ENCODE measurements at places on chromosomes 1 and 21.

DNA sequence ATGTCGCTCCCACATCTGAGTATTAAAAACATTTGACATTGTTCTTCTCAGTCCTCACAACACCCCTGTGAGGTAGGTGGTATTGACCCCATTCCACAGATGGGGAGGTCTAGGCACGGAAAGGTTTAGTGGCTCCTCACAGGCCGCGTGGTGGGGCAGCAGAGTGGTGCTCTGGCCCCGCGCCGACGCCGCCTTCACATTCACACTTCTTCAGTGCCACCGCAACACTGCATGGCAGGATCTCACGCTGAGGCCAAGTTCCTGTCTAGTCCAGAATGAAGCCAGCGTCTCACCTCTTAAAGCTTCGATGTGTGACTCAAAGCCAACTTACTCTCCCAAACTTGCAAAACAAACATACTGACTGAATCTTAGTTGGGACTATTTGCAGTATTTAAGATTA lies 12.1 kb downstream of the ICMT start:
- no peak for DNase-seq

DNA sequence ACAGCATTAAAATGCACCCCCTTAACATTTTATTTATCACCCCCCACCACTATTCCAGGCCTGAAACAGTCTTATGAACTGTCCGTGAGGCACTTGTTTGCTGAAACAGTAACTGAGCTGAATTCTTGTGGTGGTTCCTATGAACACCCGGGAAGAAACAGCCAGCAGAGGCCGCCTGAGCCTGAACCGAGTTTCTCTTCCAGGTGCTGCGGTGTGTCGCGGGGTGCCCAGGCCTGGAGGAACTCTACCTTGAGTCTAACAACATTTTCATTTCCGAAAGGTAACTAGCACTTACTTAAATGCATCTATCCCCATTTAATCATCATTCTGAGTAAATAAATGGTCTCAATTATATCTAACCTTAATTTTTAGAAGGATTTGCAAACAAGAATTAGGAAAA lies 66.8 kb downstream of the TBCE start:
- DNase-seq: no peak

DNA sequence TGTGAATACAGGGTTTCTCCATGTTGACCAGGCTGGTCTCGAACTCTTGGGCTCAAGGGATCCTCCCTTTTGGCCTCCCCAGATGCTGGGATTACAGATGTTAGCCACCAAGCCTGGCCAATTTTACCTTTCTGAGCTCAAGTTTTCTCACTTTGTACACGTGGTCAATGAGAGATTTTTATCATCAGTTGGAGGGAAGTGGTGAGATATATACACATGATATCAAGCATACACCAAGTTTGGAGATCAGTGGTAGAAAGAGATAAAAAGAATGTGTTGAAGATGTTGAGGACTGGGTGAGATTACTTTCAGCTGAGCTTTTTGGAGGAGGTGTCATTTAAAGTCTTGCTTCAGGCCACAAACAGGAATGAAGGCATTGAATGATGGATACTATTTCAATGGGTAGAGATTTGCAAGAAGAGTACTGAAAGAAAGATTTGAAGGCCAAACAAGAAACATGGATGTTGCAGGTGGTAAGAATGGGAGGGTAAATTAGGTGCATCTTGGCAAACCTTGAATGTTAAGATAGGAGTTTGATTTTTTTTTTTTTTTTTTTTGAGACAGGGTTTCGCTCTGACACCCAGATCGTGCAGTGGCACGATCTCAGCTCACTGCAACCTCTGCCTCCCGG lies 3.0 kb upstream of the SESN2 start:
- DNase-seq: no peak

- DNase-seq: no peak
These were observed 9.8 kb upstream of the IFNAR2 start for GRCh38 chr21:33219954-33220353.

- no peak for DNase-seq
These were observed 144.6 kb downstream of the MAGI3 start for GRCh38 chr1:113534875-113535274.

DNA sequence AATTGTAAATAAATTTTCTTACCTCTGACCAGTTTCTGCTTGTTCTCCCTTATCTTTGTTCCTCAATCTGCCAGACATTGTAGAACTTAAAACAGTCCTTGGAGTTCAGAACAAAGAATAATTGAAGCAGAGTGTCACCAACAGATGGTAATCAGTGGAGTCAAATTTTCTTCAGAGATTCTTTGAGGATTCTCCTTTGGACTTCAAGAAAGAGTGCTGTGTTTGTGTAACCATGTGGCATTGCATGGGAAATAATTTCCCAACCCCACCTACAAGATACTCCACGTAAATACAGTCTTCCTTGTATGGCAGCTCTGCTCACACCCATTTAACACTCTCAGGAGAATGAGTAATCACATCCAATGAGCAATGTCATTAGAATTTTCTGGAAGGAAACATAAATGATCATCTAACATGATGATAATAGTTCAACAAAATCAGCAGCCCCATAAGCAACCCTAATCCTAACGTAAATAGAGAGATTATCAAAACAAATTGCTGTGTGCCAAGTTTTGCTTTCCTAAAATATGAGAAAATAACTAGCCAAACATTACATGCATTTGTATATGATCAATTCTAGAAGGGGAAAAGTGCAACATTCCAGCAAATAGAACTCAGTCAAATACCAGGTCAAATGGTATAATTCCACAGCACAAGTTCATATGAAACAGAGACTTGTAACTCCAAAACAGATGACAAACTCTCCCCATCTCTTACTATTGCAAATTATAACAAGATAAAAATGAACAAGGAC lies 6.9 kb upstream of the DENND1B start:
- DNase-seq: no peak

DNA sequence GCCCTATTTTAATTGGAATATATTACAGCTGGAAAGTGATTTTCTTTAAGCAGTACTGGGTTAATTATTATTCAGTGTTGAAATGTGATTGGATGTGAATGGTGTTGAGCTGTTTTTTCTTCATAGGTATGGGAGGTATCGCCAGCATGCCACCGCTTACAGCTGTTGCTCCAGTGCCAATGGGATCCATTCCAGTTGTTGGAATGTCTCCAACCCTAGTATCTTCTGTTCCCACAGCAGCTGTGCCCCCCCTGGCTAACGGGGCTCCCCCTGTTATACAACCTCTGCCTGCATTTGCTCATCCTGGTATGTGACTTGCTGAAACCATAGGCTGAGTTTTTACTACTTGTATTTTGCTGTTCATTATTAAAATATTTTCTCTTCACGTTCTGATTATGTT lies 107.7 kb downstream of the ITSN1 start:
- no peak for DNase-seq

GRCh38 chr1:162696286-162696862 lies 64.1 kb downstream of the DDR2 start:
- no peak for DNase-seq

- peak; percentile 86 for DNase-seq
These were observed 127.4 kb upstream of the DPYD start for GRCh38 chr1:98048244-98048643.

DNA sequence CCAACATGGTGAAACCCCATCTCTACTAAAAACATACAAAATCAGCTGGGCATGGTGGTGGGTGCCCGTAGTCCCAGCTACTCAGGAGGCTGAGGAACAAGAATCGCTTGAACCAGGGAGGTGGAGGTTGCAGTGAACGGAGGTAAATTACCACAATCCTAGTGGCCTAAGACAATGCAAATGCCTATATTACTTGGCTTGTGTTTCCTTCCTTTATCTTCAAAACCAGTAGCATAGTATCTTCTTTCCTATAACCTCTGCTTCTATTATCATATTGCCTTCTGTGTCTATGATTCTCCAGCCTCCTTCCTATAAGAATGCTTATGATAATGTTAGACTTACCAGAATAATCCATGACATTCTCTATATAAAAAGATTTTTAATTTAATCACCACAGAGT lies 156.2 kb upstream of the RGS18 start:
- no peak for DNase-seq

DNA sequence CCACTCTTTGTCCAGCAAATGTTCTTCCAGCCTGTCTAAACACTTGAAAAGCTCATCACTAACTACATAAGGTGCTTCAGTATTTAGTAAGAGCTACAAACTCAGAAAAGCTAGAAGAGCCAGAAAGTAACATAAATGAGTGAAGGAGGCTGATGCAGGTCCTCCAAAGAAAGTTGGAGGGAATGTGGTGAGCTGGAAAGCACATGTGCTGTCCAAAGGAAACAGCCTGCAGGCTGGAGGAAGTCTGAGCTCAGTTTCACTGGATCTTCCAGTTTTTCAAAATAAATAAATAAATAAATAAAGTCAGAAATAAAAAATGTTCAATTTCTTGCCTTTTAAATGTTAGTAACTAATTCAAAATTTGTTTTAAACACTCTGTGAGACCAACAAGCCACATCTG lies 25.5 kb downstream of the ZC3H11B start:
- no peak for DNase-seq

DNA sequence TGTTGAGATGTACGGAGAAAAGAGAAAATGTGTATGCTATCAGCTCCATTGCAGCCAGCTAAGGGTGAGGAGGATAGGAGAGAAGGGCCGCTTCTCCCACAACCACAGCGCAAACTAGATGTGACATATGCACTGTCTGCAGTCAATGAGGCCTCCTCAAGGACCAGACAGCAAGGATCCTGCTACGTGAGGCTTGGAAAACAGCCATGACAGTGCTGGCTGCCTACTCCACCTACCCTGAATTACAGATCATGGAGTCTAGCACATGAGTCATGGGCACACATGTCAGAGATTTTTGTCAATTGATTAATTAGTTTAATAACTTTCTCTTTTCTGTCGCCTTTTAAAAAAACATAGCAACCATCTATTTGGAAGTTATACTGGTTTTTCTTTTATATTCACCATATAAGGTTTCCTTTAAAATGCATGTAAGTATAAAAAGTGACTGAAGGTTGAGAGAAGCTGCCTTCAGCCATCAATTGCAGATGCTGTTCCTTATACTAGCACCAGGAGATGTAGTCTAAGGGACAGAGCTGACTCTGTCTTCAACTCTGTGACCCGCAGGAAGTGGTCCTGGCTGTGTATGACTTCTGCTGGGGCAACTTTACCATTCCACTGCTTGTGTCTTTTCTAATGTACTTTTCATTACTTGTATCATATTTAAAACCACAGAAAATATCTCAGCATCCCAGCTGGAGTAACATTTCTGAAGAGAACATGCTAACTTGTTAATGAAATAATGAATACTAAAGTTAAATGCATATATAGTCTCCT lies 3.1 kb downstream of the VPS26C start:
- DNase-seq: no peak

DNA sequence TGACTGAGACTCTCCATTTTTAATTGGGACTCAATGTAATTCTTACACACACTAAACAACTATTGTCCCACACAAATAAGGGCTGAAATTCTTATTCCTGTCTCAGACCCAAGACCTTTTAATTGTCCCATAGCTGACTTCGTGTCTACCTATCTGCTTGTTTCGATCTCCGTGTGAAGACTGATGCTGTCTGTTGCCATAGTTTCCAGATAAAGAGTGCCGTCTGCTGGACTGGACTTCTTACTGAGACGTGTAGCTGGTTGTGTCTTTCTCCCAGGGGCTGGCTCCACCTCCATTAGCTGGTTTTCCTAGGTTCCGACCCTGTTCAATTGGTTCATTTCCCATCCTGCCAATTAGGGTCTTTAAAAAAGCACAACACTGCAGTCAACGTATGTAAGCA lies 235.3 kb upstream of the PLXNA2 start:
- DNase-seq: no peak

DNA sequence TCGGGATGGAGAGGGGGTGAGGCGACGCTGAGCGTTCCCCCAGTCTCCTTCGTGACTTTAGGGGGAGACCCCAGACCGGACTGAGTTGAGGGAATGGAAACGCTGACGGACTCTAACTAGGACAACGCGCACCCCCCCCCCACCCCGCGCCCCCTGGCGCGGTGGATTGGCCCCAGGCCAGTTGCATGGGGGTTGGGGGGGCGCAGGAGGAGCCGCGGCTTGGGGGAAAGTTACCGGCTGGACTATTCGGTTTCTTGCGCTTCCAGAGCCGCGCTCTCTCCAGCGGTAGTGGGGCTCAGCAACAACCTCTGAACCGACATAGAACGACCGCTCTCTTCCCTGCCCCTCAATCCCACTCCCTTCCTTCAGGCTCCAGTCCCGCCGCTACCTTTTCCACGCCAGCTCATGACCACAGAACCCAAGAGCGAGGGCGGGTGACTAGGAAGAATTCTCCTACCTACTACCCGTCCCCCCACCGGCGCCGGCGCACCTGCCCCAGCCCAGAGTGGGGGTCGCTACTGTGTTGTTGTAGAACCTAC lies 694 bp downstream of the ZBTB7B start:
- DNase-seq: peak; percentile 78

DNA sequence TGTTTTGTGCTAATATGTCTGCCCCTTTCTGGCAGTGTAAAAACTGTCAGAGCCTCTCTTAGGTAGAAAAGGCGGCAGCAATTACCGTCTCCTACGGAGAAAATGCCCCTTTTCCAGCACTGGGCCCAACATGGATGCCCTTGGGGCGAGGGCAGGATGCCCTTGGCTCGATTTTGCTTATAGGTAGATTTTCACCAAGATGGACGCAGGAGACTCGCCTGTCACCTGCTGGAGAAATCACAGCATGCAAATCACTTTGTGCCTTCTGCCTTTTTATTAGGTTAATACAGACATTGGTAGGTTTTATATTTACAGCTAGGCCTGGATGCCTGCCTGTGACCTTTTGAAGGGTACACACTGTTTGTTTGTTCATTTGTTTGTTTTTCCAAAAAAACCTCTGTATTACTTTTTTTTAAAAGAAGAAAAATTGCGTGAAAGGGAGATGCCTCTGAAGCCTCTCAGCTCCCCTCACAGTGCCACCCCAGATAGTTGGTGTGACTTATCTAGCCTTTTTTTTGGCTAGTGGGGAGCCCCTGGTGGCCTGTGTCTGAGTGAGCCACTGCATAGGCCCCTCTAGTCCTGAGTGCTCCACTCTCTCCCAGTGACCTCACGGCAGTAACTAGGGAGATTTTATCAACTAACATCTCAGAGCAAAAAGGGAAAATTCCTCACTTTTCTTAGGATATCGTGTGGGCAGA lies 2.5 kb downstream of the ATP1B1 start:
- DNase-seq: no peak

- no peak for DNase-seq
These were observed 21.4 kb downstream of the SETD4 start for GRCh38 chr21:36038701-36039497.

- no peak for DNase-seq
These were observed 153.4 kb downstream of the TTLL7 start for GRCh38 chr1:83845437-83846071.

GRCh38 chr1:20480243-20480944 lies 5.6 kb downstream of the CAMK2N1 start:
- peak; percentile 24 for DNase-seq

- DNase-seq: no peak
These were observed 36.5 kb downstream of the PLA2G4A start for GRCh38 chr1:186865253-186865652.

- DNase-seq: no peak
These were observed 106.1 kb upstream of the CHODL start for GRCh38 chr21:18138507-18138906.

All from activated effector memory CD4-positive, alpha-beta T cell treated with anti-CD3 and anti-CD28 coated beads, Interleukin-2, amount 50 U/mL, for 16 hours (primary cell).